ENCODE measurements at places on chromosomes 1 and 21.
A peak's percentile ranks its signal among the peaks of the same experiment; 100 is the strongest.

DNA sequence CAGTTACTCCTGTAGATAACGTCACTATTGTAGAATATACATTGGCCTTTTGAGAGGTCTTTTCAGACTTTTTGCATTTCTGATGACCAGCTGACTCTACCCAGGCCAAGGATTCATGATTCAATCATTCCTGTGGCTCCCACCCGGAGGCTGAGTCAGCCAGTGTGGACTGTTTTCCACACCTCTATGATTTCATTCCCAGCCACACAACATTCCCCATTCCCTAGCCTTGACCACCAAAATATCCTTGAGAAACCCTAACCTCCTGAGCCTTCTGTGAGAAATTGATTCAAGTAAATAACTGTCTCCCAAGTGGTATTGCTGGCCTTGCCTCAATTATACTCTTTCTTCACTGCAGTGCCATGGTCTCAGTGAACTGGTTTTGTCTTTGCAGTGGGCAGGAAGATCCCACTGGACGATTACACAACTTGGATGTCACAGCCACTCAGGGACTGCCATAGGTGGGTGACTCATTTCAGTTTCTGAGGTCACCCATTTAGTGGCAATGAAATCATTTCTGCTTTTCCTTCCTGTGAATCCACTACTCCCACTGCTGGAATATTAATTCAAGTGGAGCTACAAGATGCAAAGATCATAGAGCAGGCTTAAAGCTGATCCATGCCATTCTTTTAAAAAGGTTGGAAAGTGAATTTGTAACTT lies 518.6 kb upstream of the ZP4 start:
- no peak for DNase-seq

- DNase-seq = no peak
Observed at GRCh38 chr1:192635041-192635440, 906 bp upstream of the RGS13 start.

DNA sequence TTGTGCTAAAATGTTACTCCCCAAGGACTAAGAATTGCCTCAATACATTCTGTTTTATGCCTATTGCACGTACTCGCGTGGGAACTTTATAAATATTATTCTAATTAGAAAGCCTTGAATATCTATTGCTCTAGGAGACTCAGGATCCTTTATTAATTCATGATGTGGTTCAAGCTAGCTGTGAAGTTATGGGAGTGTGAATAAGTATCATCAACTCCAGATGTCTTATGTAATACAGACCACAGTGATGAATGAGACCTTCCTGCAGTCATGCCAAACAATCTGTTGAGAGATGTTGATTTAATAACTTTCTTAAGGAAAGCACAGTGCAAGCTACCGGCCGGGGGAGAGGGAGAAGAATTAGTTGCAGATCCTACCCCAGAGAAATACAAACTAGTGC lies 519.2 kb upstream of the ZP4 start:
- no peak for DNase-seq

- peak; percentile 55 for DNase-seq
Observed at GRCh38 chr21:36927719-36928117, 38.8 kb downstream of the HLCS start.

GRCh38 chr1:232168508-232168907 lies 461.4 kb downstream of the SIPA1L2 start:
- DNase-seq = no peak

- DNase-seq = no peak
Observed at GRCh38 chr1:93616996-93617669, 64.5 kb downstream of the BCAR3 start.

All from stimulated activated CD4-positive, alpha-beta T cell treated with anti-CD3 and anti-CD28 coated beads, Interleukin-15, amount 100 ng/mL, for 1 hour (primary cell).